CD4-positive, alpha-beta T cell treated with Interleukin-6 at 100 ng/mL for 8 hours (primary cell): ENCODE measurements at places on chromosomes 11 and 22.

DNA sequence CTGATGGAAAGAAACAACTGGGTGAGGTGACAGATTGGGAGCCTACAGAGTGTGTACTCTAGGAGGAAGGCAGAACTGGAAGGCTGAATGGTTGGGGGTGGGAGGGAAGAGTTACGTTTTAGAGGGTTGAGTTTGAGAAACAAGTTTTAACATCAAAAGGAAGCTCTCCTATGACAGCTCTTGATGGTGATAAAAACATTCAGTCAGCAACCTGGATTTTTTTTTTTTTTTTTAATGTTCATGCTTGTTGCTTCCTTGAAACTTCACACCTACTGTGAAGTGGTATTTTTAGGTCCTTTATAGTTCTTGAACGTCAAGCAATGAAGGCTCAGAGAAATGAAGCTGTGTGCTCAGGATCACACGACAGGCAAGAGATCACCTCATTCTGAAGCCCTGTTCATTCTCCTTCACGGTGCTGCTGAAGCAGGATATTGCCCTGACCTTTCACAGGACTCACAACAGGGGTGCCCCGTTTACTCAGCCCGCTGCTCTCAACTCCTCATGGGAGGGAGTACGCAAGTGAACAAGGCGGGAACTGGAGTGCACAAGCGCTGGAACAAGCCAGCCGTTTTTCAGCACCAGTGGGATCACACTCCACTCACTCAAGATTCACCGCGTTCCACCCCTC, 1.6 kb upstream of the TMEM109 start:
- peak; percentile 45 for DNase-seq

DNA sequence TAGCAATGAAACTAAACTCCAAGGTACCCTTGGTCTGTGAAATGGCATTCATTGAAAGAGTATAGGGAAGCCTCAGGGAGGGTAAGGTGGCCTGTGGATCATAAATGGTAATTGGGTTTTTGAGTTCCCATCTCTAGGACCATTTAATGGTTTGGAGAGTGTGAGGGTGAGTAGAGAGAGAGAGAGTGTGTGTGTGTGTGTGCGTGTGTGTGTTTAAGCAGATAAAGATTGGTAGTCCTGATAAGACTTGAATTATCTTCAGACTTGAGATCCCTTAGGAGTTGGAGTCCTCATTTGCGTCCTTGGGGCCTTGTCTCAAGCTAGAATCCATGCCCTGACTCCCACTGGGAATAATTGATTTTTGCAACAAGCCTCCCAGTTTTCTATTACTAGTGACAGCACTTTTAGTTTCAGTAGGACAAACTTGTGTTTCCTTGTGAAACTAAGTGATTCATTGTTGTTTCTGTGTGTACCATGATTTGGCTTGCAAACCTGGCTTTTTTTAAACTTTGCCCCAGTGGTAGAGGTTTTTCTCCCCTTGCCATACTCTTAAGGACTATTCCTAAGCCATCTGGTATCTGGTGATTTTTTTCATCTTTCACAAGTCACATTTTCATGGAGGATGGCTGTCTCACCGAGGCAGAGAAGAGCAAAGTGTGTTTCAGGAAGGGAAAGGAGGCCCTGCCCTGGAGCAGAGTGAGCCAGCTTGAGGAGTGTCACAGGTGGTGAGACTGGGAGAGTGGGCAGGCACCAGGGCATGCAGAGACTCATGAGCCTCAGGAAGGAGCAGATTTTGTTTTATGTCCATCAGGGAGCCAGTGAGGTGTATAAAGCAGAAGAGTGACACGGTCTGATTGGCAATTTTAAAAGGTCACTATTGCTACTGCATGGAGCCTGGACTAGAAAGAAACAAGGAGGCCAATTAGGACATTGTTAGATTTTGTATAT, 26.7 kb downstream of the ALKBH3 start:
- no peak for DNase-seq

DNA sequence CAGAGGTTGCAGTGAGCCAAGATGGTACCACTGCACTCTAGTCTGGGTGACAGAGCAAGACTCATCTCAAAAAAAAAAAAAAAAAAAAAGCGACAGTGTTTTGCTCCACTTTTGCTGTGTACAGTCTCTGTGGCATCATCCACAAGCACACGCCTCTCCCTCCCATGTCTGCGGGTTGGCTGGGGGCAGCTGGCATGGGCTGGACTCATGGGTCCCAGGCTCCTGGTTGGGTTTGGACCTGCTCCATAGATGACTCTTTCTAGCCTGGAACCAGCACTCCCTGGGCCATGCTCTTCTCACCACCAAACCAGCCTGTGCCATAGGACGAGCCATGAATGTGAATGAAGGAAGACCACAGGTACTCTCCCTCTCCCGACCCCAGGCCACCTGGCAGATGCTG, 7.9 kb upstream of the WNT11 start:
- no peak for DNase-seq

- no peak for DNase-seq
These were observed 6.9 kb downstream of the CYTH4 start for GRCh38 chr22:37289156-37289735.

DNA sequence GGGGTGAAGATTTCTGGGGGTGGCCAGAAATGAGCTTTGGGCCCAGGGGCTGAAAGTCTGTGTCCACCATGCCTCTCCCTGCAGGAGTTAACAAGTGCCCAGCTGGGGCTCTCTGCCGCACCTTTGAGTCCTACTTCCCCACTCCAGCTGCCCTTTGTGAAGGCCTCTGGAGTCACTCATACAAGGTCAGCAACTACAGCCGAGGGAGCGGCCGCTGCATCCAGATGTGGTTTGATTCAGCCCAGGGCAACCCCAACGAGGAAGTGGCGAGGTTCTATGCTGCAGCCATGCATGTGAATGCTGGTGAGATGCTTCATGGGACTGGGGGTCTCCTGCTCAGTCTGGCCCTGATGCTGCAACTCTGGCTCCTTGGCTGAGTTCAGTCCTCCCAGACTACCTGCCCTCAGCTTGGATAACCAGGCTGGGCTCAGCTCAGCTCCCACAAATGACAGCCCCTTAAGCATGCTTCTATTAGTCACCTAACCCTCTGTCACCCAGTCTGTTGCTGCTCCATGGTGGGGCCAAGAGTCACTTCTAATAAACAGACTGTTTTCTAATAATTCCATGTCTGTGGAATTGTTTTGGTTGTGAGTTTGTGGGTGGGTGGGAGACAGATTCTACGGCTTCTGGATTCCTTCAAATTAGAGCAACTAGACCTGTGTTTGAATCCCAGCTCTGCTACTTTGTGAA, 3.0 kb upstream of the INPPL1 start:
- DNase-seq, result no peak

DNA sequence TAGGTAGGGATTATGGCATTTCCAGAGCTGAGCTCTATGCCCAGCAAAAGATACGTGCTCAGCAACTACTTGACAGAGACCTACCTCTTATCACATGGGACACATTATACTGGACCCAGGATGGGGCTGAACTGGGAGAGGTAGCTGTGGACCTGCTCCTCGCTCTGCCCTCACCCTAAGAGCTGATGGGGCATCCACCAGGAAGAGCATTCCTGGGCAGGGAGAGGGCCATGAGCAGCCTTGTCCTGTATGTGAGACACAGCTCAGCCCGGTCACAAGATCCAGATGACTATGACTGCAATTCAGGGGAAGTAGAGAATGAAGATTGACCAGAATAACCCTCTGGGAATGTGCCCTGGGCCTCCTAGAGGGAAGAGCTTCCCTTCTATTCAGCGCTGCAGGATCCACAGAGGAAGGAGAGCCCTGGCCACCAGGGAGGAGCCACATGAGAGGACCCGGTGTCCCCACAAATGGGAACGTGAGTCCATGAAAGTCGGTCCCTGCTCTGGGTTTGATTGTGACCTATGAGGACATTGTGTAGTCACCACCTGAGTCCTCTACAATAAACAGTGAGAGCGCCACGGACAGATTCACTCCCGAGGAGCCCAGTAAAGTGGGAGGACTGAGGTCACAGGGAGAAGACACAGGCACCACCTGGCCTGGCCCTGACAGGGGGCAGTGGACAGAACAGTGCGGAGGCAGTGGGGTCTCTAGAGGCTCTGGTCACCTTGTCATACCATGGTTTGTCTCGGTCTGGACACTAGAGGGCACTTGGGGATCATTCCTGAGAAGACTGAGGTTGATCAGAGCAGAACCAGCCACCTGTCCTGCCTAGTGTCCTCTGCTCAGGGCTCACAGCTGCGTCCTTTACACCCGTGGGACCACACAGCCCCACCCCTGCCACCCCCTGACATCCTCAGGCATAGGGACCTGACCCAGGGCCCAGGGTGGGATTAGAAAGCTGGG, 99.5 kb downstream of the ZNF280B start:
- DNase-seq, result no peak

- no peak for DNase-seq
These were observed 497.3 kb downstream of the MIAT start for GRCh38 chr22:27154717-27155116.

DNA sequence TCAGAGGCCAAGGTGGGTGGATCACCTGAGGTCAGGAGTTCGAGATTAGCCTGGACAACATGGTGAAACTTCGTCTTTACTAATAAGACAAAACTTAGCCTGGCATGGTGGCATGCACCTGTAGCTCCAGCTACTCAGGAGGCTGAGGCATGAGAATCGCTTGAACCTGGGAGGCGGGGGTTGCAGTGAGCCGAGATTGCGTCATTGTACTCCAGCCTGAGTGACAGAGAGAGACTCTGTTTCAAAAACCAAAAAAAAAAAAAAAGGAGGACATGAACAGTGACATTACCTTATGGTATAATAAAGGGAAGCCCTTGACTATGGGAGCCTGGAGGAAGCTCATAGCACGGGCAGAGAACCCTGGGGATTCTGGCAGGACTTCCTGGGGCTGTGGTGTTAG, 16.5 kb upstream of the PLEKHB1 start:
- no peak for DNase-seq

DNA sequence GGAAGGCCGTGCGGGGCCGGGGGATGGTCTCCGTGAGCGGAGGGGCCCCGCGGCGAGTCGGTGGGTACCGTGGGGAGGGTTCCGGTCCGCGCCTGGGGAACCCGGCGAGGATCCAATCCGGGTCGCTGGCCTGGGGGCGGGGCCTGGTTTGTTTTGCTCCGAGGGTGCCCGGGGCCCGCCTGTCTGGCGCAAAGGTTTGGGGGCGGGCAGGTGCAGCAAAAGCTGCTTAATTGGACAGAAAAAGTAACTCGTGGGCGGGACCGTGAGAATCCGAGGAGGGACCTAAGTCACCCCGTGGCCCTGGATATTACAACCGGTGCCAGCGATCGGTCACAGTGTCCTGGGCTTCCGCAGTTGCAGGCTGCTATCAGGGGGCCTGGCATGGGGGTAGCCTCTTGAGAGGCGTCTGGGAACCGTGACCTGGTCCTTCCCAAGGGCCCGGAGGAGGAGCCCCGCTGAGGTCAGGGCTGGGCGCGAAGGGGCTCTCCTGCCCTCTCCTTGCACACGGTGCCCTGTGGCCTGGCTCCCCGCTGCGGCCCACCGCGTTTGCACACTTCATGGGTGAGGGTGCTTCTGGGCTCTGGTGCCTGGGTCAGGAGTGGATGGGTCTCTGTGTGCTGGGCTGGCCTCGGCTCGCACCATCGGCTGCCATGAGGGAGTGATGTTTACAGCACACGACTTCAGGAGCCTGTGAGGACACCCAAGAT, 1.4 kb downstream of the PNPLA2 start:
- DNase-seq, result peak; percentile 95

GRCh38 chr11:67631411-67631810, 1.7 kb upstream of the NUDT8 start:
- no peak for DNase-seq

- DNase-seq, result no peak
These were observed 51.1 kb downstream of the TIMP3 start for GRCh38 chr22:32852395-32853251.

- DNase-seq, result no peak
These were observed 858.7 kb upstream of the CHORDC1 start for GRCh38 chr11:91081440-91082043.

DNA sequence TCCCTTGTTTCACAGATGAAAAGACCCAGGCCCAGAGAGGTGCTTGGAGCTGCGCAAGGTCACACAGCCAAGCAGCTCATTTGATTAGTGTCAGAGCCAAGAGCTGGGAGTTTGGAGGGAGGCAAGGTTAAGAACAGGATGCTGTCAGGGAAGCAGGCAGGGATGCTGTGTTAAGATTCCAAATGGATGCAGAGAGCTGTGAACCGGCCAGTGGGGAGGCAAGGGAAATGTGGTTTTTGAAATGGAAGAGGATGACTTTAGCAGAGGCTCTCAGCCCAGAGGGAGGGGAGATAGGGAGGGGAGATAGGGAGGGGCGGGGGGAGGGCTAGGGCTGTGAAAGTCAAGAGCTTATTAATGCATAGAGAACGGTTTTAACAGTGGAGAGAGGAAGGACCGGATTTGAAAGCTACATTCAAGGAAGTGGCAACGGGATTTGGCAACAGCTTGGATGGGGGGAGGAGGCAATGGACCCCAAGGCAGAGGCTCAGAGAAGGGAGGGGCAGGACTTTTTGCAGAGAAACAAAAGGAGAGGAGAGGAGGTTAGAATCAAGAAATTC, 13.0 kb downstream of the RTN4RL2 start:
- DNase-seq, result no peak

- DNase-seq, result no peak
These were observed 72.2 kb downstream of the PAK1 start for GRCh38 chr11:77401486-77402217.

DNA sequence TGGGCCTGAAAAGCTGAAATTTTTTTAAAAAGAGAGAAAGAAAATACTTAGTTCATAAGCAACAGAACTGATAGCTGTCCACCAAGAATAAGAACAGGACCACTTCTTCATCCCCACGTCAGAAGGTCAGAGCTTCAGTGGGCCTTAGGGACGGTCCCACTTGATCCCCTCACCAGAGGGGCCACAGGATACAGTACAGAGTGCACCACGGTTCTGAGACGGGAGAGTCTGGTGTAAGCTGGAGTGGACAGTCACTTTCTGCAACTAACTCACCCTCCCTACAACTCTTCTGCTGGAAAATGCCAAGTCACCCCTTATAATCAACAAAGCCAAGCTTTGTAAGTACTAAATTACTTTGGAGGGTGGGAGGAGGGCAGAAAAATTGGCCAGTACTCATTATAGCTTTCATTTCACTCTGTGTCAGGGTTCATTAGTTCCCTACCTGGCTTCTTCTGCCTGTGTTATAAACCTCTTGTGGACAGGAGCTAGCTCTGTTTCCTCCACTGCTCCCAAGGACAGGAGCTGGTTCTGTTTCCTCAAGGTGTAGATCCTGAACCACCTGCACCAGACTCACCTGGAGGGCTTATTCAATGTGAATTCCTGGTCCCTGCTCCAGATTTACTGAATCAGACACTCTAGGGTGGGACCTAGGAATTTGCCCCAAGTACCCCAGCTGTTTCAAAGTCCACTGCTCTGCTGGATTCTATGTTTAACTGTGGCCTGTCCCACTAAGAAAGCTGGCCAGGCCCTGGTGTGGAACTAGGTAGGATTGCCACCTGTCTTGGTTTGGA, 39.6 kb downstream of the SCGB1A1 start:
- no peak for DNase-seq

DNA sequence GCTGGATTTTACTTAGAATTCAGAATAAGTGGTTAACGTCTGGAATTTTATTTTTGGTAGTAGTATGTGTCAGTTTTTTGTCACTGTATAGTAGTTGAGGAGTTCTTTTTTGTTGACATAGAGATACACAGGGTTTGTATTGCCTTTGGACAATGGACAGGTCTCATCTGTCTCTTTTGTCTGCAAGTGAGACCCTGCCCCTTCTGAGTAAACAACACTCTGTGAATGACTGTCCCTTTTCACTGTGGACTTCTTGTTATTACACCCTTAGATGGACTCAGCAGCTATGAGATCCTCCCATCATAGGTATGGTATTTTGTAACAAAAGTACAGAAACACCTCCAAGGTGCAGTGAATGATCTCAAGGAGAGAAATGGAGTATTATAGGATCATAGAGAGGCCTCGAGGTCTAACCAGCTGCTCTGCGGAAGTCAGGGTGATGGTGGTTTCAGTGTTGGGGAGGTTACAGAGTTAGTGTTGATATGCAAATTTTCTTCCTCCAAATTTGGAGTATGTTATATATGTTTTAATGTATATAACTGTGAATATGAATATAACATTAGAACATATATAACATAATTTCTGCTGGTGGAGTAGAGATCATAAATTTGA, 7.8 kb downstream of the PPP6R3 start:
- peak; percentile 24 for DNase-seq
